ENCODE measurements at places on chromosomes 11 and 22. TPM values are rescaled to one million over a fixed set of nuclear protein-coding genes. Genes with fewer than 3 reads are reported as not detected.

The C1QTNF5 gene
- 1.9 TPM for total RNA-seq

The MCAM gene
- total RNA-seq = 131 TPM

The ACR gene
- total RNA-seq = not detected

The GCAT gene
- total RNA-seq = 32.3 TPM

The CHEK2 gene
- total RNA-seq = 9.9 TPM

The TMEM126A gene
- 87.2 TPM for total RNA-seq

The GRIK4 gene
- total RNA-seq = 0.18 TPM

The SMIM35 gene
- not detected for total RNA-seq

All from IMR-90 (cell line).